ENCODE measurements at places on chromosomes 11 and 22.

- no peak for DNase-seq
Measured at GRCh38 chr11:46729110-46730027, 10.4 kb downstream of the F2 start.

DNA sequence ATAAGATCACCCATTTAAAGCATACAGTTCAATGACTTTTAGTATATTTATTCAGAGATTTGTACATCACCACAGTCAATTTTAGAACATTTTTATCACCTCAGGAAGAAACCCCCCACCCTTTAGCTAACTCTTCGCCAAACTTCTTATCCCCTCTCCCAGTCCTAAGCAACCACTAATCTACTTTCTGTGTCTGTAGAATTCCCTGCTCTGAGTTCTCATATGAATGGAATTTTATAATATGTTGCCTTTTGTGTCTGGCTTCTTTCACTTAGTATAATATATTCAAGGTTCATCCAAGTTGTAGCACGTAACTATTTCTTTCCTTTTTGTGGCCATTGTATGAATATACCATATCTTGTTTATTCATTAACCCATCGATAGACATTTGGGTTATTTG lies 3.6 kb downstream of the ANKRD13D start:
- DNase-seq = no peak

GRCh38 chr11:126431401-126432064 lies 76.0 kb downstream of the ST3GAL4 start:
- DNase-seq = no peak

DNA sequence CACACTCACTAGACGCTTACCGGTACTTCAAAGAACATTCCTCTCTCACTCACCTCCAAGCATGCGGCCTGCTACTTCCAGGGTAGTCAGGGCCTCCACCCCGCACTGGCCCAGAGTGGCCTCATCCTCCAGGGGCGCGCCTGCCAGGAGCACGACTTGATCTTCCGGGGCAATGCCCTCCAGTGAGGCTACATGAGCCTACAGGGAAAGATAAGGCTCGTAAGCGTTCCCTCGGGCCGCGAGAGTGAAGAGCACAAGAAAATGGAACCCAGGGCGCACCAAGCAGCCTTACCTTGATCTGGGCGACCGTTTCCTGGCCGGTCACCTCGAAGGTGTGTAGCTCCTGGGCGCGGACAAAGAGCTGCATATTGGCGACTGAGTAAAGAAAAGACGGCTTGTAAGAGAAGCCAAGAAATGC lies 478 bp downstream of the FAU start:
- DNase-seq = peak; percentile 19

GRCh38 chr11:75535071-75535470 lies 9.3 kb upstream of the GDPD5 start:
- no peak for DNase-seq

DNA sequence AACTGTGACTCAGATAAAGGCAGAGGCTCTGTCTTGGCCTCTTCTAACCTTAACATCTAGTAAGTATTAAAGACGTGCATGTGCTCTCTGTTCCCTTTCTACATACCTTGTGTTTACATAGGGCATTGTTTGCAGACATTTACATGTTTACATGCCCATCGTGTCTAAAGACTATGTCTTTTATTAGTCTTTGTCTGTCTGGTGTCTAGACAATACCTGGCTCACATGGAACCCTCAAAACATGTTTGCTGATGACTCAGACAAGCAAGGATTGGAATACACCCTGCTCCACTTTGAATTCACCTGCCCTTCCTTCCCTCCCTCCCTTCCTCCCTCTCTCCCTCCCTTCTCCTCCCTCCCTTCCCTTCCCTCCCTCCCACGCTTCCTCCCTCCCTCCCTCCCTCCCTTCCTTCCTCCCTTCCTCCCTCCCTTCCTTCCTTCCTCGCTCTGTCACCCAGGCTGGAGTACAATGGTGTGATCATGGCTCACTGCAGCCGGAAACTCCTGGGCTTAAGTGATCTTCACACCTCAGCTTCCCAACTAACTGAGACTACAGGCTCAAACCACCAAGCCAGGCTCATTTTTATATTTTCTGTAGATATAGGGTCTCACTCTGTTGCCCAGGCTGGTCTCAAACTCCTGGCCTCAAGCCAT lies 23.7 kb upstream of the SORL1-AS1 start:
- DNase-seq = peak; percentile 27

DNA sequence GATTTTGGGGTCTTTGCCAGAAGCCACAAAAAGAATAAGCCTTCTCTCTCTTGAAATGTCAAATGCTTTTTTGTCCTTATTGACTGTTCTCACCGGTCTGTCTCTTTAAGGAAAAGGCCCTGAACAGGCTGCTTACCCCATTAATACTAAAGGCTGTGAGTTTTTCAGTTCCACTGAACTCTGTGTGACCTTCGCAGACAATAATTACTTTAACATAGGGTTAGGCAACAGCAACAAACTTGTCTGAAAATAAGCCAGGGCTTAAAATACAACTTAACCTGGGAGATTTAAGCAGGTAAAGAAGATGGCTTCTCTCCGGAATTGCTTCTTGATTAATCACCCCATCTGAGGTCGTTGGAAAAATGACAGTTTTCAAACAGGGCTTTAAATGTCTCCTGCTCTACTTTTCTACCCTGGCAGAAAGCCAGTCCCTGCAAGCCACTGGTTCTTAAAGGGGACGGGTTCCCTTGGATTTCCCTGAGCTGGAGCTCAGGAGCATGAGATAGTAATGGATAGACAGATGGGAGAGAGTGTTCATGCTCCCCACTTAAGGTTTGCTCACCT lies 69.4 kb downstream of the ARL14EP start:
- DNase-seq = no peak

GRCh38 chr22:39367035-39367434 lies 17.2 kb downstream of the SYNGR1 start:
- no peak for DNase-seq
